ENCODE measurements at places on chromosomes 3 and 15. TPM values are rescaled to one million over a fixed set of nuclear protein-coding genes. Genes with fewer than 3 reads are reported as not detected.
A peak's percentile ranks its signal among the peaks of the same experiment; 100 is the strongest.

DNA sequence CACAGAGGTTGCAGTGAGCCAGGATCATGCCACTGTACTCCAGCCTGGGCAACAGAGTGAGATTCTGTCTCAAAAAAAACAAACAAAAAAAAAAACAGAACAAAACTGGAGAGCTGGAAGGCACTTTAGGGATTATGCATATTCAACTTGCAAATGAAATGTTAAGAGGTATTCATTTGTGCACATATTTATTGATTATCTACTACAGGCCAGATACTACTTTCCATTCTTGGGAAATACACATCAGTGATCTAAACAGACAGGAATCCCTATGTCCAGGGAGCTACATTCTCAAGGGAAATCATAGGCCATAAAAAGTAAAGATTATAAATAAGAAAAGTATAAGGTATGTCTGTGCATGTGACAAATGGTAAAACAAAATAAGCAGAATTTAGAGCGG lies 322.6 kb downstream of the GABRG3 start:
- H3K4me3 ChIP-seq, result no peak overlapping the region
- DNase-seq, result no peak
- H3K4me1 ChIP-seq, result no peaks in the 10 kb centered on the region
- H3K27me3 ChIP-seq, result no peaks in the 10 kb centered on the region

- H3K36me3 ChIP-seq, result no peaks in the 10 kb centered on the region
- H3K27ac ChIP-seq, result peak overlapping the region; percentile 22
- no peak for DNase-seq
- H3K4me1 ChIP-seq, result peaks cover 11% of the 10 kb centered on the region
These were observed 134.1 kb downstream of the PDZRN3 start for GRCh38 chr3:73490453-73491286.

DNA sequence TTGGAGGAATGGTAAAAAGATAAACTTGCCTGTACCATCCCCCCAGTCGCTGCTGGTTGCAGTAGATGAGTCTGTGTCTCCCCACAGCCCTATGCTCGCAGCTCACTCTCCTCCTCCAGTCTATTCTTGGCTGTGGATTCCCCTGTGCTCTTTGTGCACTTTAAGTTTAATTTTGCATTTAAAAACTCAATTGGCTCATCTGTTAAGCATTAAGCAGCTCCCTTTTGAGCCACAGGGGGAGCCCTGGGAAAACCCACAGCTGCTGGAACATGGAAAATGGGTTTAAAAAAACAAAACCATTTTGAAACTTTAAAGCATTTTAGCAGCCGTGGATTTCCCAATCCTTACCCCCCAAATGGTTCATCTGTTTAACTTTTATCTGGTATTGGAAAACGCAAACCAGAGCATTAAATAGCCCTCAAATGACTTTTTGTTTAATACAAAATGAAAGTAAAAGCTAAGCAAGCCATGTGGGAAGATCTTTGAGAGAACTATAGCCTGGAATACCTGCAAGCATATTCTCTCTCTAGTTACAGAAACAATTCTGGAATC lies 536.9 kb downstream of the ZIC1 start:
- H3K36me3 ChIP-seq, result no peaks in the 10 kb centered on the region
- H3K4me1 ChIP-seq, result no peaks in the 10 kb centered on the region
- no peaks in the 10 kb centered on the region for H3K27me3 ChIP-seq
- peak; percentile 65 for DNase-seq
- H3K4me3 ChIP-seq, result no peak overlapping the region

GRCh38 chr3:176951144-176951543 lies 246.1 kb downstream of the TBL1XR1 start:
- H3K36me3 ChIP-seq, result no peaks in the 10 kb centered on the region
- H3K4me3 ChIP-seq, result no peak overlapping the region
- no peak overlapping the region for H3K27ac ChIP-seq
- H3K4me1 ChIP-seq, result peaks cover 6% of the 10 kb centered on the region

GRCh38 chr15:37370941-37371340 lies 270.6 kb upstream of the MEIS2 start:
- H3K4me1 ChIP-seq, result no peaks in the 10 kb centered on the region
- no peaks in the 10 kb centered on the region for H3K36me3 ChIP-seq
- no peaks in the 10 kb centered on the region for H3K27me3 ChIP-seq
- DNase-seq, result no peak

GRCh38 chr3:73433079-73433478 lies 191.7 kb downstream of the PDZRN3 start:
- no peaks in the 10 kb centered on the region for H3K27me3 ChIP-seq
- no peaks in the 10 kb centered on the region for H3K36me3 ChIP-seq
- no peak overlapping the region for H3K27ac ChIP-seq
- no peak overlapping the region for H3K4me3 ChIP-seq
- peaks cover 31% of the 10 kb centered on the region for H3K4me1 ChIP-seq

- no peaks in the 10 kb centered on the region for H3K4me1 ChIP-seq
- DNase-seq, result no peak
- H3K36me3 ChIP-seq, result no peaks in the 10 kb centered on the region
- no peaks in the 10 kb centered on the region for H3K27me3 ChIP-seq
- H3K27ac ChIP-seq, result no peak overlapping the region
These were observed 954.5 kb downstream of the ZPLD1 start for GRCh38 chr3:103389356-103389755.

DNA sequence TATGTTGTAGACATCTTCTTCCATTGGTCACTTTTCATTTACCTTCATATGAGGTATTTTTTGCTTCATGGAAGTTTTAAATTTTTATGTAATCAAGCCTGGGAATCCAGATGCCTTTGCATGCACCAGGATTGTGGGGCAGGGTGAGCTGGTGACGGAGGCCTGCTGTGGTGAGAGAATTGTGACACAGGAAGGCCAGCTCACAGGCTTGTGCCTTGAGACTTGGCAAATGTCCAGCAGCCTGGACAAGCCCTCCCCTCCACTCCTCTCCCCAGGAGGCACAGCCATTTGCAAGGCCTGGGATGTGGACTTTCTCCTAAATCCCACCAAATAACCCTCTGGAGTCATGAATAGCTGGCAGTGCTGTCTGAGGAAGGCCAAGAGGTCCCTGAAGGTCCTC lies 67.4 kb downstream of the RHCG start:
- H3K4me1 ChIP-seq, result no peaks in the 10 kb centered on the region
- H3K36me3 ChIP-seq, result no peaks in the 10 kb centered on the region
- peaks cover 48% of the 10 kb centered on the region for H3K27me3 ChIP-seq
- H3K4me3 ChIP-seq, result no peak overlapping the region
- no peak overlapping the region for H3K27ac ChIP-seq

DNA sequence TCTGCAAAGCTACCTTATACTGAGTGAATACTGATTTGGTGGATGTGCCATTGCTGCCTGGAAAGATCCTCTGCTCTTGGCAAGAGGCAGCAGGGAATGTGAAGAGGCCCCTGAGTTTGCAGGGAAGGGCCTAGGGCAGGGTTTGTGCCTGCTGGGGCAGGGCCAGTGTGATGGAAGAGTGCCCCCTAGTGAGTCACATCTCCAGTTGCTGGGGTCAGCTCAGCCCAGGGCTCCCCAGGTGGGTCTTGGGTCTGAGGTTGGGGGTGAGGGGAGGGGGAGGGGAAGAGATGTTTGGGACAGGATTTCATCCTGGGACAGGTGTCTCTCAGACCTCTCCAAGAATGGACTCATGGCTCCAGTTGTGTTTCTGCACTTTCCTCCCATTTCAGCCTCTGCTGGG lies 4.1 kb upstream of the AMOTL2 start:
- DNase-seq, result peak; percentile 64
- no peaks in the 10 kb centered on the region for H3K36me3 ChIP-seq
- no peak overlapping the region for H3K4me3 ChIP-seq
- no peaks in the 10 kb centered on the region for H3K27me3 ChIP-seq

GRCh38 chr3:45406772-45407171 lies 18.4 kb downstream of the LARS2 start:
- H3K27me3 ChIP-seq, result no peaks in the 10 kb centered on the region
- no peaks in the 10 kb centered on the region for H3K36me3 ChIP-seq
- H3K4me1 ChIP-seq, result no peaks in the 10 kb centered on the region
- no peak overlapping the region for H3K4me3 ChIP-seq
- no peak for DNase-seq
- no peak overlapping the region for H3K27ac ChIP-seq

DNA sequence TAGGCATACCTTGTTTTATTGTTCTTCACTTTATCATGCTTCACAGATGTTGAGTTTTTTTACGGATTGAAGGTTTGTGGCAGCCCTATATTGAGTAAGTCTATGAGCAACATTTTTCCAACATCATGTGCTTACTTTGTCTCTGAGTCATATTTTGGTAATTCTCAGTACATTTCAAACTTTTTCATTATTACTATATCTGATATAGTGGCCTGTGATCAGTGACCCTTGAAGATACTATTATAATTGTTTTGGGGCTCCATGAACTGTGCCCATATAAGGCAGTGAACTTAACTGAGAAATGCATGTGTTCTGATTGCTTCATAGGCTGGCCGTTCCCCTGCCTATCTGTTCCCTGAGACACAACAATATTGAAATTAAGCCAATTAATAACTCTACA lies 42.8 kb upstream of the NSMCE3 start:
- no peak for DNase-seq
- H3K4me1 ChIP-seq, result no peaks in the 10 kb centered on the region
- peaks cover 4% of the 10 kb centered on the region for H3K36me3 ChIP-seq
- no peak overlapping the region for H3K27ac ChIP-seq
- no peak overlapping the region for H3K4me3 ChIP-seq

DNA sequence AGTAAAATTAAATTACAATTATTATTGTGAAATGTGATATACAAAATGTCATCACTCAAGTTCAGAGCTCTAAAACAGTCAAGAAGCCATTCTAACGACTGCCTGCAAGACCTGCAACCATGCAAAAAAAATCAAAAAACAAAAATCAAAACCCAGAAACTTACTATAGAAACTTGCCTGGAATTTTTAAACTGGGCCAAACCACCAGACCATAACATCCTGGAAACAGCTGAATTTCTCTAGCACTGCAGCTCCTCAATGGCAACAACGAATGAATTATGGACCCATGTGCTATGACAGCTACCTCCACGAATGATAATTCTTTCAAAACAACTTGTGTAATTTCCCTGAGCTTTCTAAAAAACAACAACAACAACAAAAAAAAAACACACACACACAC lies 130.0 kb upstream of the KCNMB2 start:
- H3K4me1 ChIP-seq, result no peaks in the 10 kb centered on the region
- DNase-seq, result no peak
- H3K27ac ChIP-seq, result no peak overlapping the region
- peaks cover 2% of the 10 kb centered on the region for H3K27me3 ChIP-seq
- H3K36me3 ChIP-seq, result no peaks in the 10 kb centered on the region

- H3K27me3 ChIP-seq, result no peaks in the 10 kb centered on the region
- DNase-seq, result peak; percentile 13
- H3K27ac ChIP-seq, result no peak overlapping the region
- peaks cover 4% of the 10 kb centered on the region for H3K4me1 ChIP-seq
- no peak overlapping the region for H3K4me3 ChIP-seq
These were observed 350.3 kb downstream of the DOCK3 start for GRCh38 chr3:51024765-51025632.

DNA sequence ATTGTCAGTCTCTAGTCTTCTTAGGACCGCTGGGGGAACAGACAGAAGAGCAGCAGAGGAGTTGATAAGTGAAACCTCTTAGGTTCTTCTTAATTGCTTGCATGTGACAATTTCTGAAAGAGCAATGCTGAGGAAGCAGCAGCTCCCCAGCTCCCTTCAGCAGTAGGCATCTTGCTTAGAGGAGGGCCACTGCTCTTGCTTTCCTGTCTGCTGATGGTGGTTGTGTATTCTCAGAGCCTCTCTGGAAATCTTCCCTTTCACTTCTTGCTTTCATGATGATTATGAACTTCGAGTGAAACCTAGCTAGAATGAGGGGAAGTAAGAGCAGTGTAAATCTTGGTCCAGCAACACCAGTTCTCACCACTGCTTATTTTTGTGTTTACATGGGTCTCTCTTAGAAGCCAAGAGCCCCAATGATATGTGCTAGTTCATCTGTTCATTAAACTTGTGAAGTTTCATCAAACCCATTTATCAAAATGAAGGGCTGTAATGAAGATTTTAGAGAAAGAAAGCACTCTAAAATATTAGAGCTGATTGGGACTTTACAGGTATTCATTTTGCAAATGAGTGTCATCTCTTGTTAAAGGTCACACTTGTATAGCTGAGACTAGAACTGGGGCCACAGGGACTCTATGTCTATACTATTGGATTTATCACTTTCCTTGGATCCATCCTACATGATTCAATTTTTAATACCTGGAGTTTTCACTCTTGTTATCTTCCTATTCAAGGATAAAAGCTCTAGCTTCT lies 246.7 kb downstream of the LPP start:
- peaks cover 21% of the 10 kb centered on the region for H3K4me1 ChIP-seq
- no peak overlapping the region for H3K4me3 ChIP-seq
- H3K27ac ChIP-seq, result no peak overlapping the region
- no peaks in the 10 kb centered on the region for H3K27me3 ChIP-seq
- no peak for DNase-seq

DNA sequence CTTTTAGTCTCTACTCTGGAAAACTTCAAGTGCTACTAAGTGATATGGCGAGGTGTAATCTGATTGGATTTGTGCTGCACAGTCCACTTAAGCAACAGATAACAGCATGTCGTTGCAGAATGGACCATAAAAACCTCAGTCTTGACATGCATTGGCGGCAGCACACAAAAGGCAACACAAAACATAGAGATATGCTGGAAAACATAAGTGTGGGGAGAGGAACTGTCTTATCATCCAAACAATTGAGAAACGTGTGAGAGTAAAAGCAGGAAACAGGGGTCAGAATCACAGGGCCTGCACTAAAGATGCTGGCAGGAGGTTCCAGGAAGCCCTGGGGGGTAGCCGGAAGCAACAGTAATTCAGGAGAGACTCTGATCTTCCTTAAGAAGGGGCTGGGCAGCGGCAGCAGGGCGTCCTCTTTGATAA lies 82.1 kb downstream of the CGNL1 start:
- H3K27ac ChIP-seq, result peak overlapping the region; percentile 73
- no peak overlapping the region for H3K4me3 ChIP-seq
- H3K36me3 ChIP-seq, result no peaks in the 10 kb centered on the region
- peaks cover 10% of the 10 kb centered on the region for H3K4me1 ChIP-seq
- no peak for DNase-seq
- no peaks in the 10 kb centered on the region for H3K27me3 ChIP-seq

DNA sequence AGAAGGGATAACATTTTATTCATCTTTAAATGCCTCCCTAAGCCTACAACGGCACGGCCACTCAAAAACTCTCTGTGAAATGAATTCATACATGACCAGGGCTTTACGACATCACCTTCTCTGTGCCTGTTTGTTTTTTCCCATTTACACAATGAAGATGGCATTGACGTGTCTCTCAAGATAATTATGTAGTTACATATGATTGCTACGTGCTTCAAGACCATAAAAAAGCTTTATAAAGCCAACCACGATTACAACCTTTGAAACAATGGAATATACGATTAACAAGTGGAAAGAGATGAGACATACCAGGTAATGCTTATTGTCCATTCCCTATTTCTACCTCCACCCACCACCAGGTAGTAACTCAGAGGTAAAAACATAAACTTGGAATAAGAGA lies 168.4 kb downstream of the P3H2 start:
- H3K4me1 ChIP-seq, result no peaks in the 10 kb centered on the region
- H3K27ac ChIP-seq, result no peak overlapping the region
- H3K36me3 ChIP-seq, result no peaks in the 10 kb centered on the region
- no peaks in the 10 kb centered on the region for H3K27me3 ChIP-seq
- H3K4me3 ChIP-seq, result no peak overlapping the region
- no peak for DNase-seq

Gene KBTBD13
- total RNA-seq, result not detected

Gene TEX9
- total RNA-seq, result 9.0 TPM

Gene GOLGA8J
- 0.13 TPM for total RNA-seq

Gene SLC28A2
- total RNA-seq, result 1.5 TPM

Gene SCG3
- total RNA-seq, result 0.44 TPM

Gene CPN2
- total RNA-seq, result 3.5 TPM

Gene CYP19A1
- total RNA-seq, result 38.1 TPM

Gene TTC23
- total RNA-seq, result 46.3 TPM

Gene LARP6
- total RNA-seq, result 31.9 TPM

Gene SLC12A1
- total RNA-seq, result not detected

Gene PROK2
- not detected for total RNA-seq
